ENCODE measurements at places on chromosomes 11 and 22.

DNA sequence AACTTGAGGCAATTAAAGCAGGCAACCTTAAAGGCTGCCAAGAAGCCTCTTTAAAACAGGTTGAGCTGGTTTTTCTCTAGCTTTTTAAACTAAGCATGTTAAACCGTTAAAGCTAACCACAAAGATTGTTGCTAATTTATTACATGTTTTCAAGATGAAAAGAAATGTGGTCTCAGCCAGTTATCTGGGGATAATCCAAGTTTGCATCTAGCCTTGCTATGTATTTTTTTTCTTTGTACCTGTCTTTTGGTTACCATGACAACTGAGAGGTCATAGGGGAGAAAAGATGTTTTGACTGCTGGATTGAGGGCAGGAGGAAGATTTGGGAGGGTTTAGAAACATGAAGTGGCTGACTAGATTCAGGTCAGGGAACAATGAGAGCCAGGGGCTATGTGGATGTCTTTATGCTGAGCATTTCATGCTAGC, 19.2 kb upstream of the PGM2L1 start:
- DNase-seq: peak; percentile 19

DNA sequence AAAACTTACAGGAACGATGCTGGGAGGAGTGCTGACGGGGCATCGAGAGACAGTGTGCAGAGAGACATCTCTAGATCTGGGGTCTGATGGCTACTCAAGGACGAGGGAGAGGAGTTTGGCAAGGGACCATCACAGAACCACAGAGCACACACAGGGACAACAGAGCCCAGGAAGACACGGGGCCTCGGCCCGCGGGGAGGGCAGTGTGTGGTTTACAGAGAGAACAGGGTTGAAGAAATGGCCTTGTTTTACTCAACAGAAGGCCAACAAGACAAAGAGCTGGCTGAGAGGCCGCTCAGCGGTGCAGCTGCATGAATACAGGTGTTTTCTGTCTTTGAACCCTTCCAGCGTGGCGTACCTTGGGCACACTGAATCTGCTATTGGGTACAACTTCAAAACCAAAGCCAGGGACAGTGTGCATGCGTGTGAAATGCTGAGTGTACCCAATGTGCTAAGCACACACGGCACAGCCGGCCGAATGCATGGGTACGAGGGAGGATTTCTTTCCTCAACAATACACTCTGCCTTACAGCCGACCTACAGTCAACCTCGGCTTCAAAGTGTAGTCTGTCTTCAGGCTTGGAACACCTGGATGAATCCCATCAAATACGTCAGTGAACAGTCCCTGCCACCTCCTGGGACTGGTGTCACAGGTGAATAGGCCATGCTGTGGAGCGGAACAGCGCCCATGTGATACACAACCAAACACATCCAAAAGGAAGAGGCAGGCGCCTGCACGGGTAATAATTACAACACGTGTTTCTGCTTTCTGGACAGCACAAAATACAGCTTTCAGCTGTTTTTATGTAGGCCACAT, 20.7 kb upstream of the BID start:
- DNase-seq: no peak

- DNase-seq: no peak
Measured at GRCh38 chr11:13963949-13964770, 1.6 kb downstream of the SPON1 start.

- DNase-seq: no peak
Measured at GRCh38 chr11:108388576-108388975, 78.8 kb downstream of the C11orf65 start.

DNA sequence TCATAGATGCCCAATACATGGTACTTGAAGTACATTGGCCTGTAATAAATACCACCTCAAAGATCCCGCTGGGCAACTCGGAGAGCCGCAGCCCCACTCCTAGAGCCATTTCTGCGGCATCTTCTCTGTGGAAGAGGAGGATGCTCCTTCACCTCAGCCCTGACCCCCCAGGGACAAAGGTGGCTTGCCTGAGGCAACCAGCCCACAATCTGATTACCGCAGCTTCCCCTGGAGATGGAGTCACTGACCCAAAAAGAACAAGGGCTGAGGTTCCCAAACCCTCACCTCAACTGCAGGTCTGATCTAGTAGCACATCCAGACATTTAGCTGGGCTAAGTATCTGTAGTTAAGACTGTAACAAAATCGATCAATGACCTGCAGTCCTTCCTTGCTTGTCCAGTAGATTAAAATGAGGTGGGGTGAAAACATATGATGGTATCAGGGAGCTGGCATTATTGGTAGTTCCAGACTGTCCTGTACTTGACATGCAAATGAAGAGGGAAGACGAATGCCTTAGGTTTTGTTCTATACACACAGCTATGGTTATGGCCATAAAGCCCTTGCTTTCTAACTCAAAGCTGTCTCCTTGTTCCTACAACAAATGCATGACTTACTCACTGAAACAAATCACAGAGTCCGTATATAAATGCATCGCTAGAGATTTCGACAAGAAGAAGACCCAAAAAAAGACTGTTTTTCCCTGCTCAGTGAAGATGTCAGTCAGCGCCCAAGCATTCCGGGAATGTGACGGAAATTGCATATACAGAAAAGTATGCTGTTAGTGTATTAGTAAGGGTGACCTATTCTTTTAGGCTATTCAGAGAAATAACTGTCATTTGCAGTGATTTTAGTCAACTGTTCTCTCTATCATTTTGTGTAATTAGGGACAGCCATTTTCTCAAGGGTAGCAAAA, 33.7 kb downstream of the C11orf71 start:
- DNase-seq: peak; percentile 19

- no peak for DNase-seq
Measured at GRCh38 chr11:11039208-11039965, 181.5 kb upstream of the ZBED5 start.

GRCh38 chr11:124752471-124753102, 532 bp upstream of the VSIG2 start:
- no peak for DNase-seq

DNA sequence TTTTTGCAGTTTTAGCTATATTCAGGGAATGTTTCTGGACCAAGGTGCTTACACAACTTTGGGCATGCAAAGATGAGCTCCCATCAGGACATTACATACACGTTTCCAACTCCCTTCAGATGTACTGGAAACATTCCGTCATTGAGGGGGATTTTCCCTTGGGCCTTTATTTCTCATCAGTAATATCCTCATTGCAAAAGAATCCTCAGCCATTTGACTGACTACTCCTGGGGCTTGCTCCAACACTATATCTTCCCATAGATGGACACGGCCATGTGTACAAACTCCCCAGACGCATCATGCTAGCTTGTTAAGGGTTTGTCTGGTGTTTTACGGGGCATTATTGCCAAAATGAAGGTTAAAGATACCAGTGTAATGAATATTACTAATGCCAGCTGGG, 59.3 kb upstream of the NUP160 start:
- no peak for DNase-seq

GRCh38 chr22:50425179-50425916, 49.5 kb downstream of the SBF1 start:
- DNase-seq: no peak

DNA sequence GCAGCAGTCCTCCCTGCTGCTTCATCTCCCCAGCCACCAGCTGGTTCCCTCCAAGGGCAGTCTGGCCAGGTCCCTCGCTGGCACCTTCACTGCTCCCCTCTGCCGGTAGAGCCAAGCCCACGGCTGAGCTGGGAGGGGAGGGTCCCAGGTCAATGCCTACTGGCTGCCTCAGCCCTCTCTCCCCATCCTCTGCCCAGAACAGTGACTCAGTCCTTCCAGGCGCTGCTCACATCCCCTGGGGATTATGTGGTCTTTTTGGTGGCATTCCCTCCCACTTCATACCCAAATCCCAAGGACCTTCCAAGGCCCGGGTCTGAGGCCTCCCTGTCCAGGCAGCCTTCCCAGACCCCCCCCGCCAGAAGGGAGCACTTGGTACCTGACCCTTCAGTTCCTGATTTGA, 44.9 kb downstream of the WNT7B start:
- peak; percentile 44 for DNase-seq

GRCh38 chr11:121661880-121662486, 209.2 kb upstream of the SORL1-AS1 start:
- DNase-seq: no peak

GRCh38 chr11:63906585-63906984, 10.4 kb downstream of the RCOR2 start:
- DNase-seq: no peak

DNA sequence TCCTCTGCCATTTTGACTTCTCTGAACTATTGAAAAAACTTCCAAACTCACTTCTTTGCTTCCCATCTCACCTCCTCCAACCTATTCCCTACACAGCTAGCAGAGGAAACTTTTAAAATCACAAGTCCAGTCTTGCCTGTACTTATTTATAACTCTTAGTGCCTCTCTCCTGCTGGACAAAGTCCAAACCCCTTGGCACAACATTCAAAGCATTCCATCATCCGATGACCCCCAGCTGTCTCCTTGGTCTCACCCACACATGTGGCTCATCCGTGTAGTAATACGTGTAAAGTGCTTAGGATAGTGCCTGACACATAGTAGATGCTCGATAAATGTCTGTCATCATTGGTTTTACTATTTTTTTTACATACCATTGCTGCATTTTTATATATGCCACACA, 101.4 kb downstream of the PARVA start:
- no peak for DNase-seq

GRCh38 chr22:38706101-38706900, 557 bp downstream of the GTPBP1 start:
- no peak for DNase-seq

DNA sequence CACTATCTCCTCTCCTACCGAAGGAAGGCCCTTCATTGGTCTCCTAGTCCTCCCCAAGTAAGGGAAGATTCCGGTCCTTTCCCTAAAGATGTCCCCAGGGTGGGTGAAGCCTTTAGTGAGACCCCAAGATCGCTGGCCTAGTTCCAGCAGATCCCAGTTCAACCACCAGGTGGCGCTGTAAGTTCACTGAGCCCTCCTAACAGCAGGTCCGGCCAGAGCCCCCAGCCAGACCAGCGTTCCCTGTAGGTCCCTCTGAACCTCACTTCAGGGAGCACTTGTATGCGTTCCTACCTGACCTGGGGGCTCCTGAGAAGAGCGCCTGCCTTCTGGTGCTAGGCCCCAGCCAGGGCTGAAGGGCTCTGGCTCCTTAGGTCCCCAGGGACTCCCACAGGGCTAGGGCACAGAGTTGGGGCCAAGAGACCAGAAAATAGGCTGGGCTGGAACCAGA, 38.1 kb downstream of the LMO1 start:
- DNase-seq: peak; percentile 60

GRCh38 chr11:31957674-31958073, 133.2 kb upstream of the RCN1 start:
- no peak for DNase-seq

DNA sequence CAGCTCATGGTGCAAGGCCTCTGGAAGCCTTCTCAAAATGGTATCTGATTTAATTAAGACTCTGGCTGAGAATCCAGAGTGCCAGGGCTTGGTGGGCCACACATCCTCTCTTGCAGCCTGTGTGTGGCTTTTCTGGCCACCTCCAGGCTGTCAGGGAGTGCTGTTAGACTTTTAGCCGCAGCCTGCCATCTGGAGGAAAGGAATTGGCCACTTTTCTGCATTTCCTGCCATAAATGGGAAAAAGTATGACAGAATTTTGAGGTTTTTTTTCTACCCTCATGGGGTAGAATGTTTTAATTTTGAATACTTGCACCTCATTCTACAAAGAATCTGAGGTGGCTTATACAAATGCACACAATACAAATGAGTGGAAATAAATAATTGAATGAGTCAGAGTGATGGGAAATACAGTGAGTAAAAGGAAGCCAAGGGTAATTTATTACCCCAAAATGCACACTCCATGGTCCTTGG, 218.4 kb downstream of the ADAMTS15 start:
- DNase-seq: peak; percentile 71

DNA sequence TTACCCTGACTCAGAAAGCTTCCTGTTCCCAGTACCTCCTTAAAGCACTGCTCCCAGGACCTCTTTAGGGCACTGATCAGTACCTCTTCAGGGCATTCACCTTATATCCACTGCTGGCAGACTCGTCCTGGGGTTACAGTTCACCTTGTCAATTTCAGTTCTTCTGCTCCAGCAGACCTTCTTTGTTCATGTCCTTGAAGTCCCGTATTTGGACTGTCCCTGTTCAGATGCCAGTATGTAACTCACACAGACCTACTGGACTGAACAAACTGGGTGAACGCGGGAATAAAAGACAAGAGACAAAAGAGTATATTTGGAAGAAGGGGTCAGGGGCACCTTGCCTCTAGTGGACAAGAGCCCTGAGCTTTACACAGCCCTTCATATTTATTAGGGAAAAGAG, 31.8 kb upstream of the NCAM1 start:
- no peak for DNase-seq

- peak; percentile 88 for DNase-seq
Measured at GRCh38 chr22:49934160-49934890, 15.9 kb downstream of the CRELD2 start.

- no peak for DNase-seq
Measured at GRCh38 chr11:127066401-127067090, 66.0 kb upstream of the KIRREL3 start.

- no peak for DNase-seq
Measured at GRCh38 chr11:86117712-86118063, 48.8 kb upstream of the PICALM start.

- DNase-seq: no peak
Measured at GRCh38 chr22:20315337-20316216, 4.3 kb downstream of the DGCR6L start.

DNA sequence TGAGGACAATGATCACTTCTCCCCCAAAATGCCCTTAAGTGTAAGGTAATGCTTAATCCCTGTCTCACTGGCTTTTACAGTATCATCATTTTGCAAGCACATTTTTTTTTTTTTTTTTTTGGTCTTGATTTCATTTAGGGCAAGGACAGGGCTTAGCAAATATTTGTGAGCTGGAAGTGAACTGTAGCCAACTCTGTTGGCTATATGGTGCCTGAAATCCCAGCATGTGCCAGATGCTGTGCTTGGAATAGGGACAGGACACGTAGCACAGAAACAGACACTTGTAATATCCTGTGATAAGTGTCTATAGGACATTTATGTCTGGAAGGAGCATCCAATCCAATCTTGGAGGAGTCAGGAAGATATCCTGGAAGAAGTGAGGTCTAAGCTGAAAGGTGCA, 198.3 kb downstream of the NAV2 start:
- no peak for DNase-seq

- DNase-seq: no peak
Measured at GRCh38 chr11:2748814-2749554, 49.2 kb upstream of the KCNQ1OT1 start.

GRCh38 chr11:34536056-34536455, 22.5 kb upstream of the ELF5 start:
- no peak for DNase-seq

GRCh38 chr11:18731949-18732821, 6.2 kb upstream of the IGSF22 start:
- peak; percentile 35 for DNase-seq

DNA sequence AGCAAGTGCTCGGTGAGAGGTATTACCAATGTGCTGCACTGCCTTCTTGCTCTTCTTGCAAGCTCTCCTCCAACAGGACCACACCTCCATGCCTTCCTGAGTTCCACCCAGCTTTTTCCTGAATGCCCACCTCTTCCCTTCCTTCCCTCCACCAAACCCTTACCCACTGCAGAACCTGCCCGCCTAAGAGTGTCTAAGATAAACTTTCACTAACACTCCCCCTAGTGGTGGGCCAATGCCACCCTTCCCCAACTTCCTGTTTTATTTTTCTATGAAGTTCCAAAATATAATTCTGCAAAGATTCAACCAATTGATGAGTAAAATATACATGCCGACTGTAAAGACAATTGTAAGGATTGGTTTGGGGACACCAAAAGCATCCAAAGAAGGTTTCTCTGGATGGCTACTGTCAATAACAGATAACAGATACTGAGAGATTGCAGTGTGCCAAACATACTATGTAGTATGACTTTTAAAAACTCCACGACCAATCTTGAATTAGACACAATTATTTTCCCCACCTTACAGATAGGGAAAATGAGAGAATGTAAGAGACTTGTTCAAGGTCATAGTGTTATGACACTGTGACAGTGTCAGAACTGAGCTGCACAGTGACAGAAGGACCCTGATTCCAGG, 38.6 kb upstream of the BMAL1 start:
- DNase-seq: peak; percentile 59
